NCI-H1436 (cell line): ENCODE measurements at places on chromosomes 5 and 9.

- no peak for DNase-seq
These were observed 177.9 kb upstream of the MAP3K1 start for GRCh38 chr5:56637321-56637920.

GRCh38 chr5:154892369-154892771, 33.9 kb downstream of the CNOT8 start:
- no peak for DNase-seq

- DNase-seq, result no peak
These were observed 22.6 kb downstream of the CNTFR start for GRCh38 chr9:34566972-34567371.

- DNase-seq, result no peak
These were observed 249.5 kb downstream of the MAN2A1 start for GRCh38 chr5:109939116-109939682.

- no peak for DNase-seq
These were observed 25.8 kb downstream of the ZBTB34 start for GRCh38 chr9:126886034-126886822.

GRCh38 chr5:79955941-79956670, 35.0 kb downstream of the MTX3 start:
- DNase-seq, result no peak

DNA sequence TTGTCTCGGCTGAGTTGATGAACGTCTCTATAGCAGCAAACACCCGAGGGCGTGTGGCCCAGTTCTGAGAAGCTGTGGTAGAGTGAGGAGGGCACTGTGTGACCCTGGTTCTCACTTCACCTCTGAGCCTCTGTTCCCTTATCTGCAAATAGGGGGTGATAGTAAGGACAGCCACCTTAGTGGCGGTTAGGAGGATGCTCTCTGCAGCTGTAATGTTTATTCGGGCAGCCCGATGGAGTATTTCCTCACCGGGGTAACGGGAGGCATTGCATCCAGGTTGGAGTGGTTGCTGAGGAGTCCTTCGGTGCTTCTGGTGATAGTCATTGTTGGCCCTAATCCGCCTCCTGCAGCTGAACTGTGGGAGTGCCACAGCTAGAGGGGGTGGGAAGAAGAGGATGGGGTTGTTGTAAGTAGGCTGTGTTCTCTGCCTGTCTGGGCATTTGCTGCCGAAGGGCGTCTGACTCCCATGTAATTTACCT, 13.9 kb downstream of the PRRC2B start:
- peak; percentile 14 for DNase-seq

DNA sequence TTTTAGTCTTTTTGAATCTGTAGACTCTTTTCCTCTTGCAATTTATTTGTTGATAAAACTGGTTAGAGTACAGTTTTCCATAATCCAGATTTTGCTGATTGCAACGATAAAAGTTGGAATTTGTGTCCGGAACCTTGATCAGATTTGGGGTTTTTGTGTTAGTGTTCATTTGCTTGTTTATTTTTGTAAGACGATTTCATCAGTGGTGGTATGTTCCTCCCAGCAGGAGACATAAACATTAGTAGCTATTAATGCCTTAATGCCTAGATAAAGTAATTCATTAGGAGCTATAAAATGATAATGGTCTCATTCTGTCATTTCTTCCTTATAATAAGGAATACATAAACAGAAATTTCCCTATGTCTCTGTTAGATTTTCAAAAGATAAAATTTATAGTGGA, 21.3 kb downstream of the RPS6 start:
- DNase-seq, result no peak

GRCh38 chr9:69122082-69122548, 52.0 kb upstream of the TJP2 start:
- peak; percentile 53 for DNase-seq

DNA sequence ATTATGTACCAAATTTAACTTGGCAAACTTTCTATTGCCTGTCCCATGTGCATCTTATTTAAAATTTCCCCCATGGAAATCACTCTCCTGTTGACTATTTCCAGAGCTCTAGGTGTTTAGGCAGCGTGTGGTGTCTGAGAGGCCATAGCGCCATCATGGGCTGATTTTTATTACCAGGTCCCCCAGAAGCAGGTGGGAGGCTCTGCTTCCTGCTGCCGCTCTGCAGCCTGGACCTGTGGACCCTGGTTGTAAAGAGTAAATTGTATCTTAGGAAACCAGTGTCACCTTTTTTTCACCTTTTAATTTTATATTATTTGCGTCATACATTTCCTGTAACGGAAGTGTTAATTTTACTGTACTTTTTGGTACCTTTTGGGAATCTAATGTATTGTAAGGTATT, 6.4 kb downstream of the HNRNPAB start:
- DNase-seq, result no peak

DNA sequence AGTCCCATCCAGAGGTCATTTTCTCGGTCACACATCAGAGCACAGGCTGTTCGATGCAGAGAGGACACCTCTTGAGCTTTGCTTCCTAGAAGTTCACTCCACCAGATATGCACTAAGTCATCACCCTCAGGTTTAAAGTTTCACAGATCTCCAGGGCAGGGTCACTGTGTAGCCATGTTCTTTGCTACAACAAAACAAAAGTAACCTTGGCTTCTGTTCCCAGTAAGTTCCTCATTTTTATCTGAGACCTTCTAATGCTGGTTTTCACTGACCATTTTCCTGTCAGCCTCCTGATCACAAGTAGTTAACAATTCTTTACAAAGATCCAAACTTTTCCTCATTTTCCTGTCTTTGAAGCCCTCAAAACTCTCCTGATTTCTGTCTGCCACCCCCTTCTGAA, 97.5 kb upstream of the CTSV start:
- DNase-seq, result no peak

DNA sequence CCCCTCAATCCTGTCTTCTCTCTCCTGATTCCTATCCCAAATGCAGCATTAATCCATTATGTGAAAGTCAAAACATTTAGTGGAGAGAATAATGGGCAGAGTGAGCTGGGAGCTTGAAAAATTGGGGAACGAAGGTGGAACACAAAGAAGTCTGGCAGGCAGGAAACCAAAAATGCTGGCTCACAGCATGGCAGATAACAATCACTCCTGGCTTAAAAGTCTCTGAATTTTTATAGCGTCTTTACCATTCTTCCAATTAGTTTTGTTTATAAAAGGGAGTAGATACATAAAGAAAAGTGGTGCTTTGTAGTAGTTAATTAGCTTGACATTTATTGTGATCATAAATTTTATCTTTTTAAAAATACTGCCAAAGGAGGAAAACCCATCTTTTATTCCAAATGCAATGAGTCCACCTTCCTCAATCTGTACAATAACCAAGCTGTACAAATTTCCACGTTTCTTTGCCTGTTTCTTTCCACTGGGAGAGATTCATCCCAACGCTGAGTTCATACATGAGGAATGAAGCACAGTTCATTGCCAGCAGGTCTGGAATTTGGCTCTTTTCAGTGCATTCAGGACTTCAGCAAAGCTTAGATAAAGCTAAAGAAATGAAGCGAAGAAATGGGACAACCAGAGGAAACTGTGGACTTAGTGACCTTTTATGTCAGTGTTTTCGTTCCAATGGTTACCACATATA, 174.7 kb downstream of the HMHB1 start:
- no peak for DNase-seq

DNA sequence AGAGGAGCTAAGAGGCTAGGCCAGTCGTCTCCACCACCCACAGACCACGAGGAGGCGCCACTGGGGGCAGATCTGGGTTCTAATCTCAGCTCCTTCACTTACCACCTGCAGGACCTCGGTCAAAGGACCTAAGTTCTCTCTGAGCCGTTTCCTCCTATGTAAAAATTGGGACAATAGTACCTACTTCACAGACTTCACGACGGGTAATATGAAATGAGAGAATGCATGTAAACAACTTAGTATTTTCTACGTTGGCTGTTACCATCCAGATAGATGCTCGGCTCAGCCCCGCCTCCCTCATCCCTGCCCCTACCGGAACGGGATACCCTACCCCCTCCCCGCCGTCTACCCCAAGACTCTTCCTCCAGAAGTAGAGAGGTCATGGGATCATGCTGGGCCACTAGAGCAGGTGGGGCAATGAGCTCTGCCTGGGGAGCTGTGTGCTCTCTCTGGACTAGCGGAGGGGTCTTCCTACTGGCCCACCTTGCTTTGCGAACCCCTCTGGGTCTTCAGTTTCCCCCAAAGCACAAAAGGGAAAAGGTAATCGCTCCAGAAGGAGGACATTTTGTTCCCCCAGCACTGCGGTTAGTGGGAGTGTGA, 541 bp downstream of the GNPDA1 start:
- no peak for DNase-seq

- DNase-seq, result no peak
These were observed 12.1 kb downstream of the NOL8 start for GRCh38 chr9:92312887-92313623.

GRCh38 chr9:4955836-4956235, 29.2 kb upstream of the JAK2 start:
- no peak for DNase-seq

GRCh38 chr9:70874451-70874850, 247.0 kb downstream of the TRPM3 start:
- no peak for DNase-seq

DNA sequence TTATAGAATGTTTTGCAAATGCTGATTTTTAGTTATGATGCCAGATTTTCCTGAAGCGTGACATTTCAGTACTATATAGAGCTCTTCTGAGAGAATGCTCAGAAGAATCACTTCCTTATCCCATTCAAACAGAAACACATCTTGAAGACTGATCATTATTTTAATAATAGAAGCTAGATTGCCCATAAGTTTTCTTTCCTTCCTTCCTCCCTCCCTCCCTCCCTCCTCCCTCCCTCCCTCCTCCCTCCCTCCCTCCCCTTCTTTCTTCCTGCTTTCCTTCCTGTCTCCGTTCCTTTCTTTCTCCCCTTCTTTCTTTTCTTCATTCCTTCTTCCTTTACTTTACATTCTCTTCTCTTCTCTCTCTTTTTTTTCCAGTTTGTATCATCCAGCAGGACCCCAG, 767.4 kb downstream of the IRX1 start:
- DNase-seq, result no peak

- no peak for DNase-seq
These were observed 99.4 kb upstream of the PTPN3 start for GRCh38 chr9:109597496-109597895.

- DNase-seq, result no peak
These were observed 21.9 kb upstream of the TNFSF15 start for GRCh38 chr9:114827641-114828302.

- DNase-seq, result no peak
These were observed 42.7 kb upstream of the NCS1 start for GRCh38 chr9:130129432-130130061.

DNA sequence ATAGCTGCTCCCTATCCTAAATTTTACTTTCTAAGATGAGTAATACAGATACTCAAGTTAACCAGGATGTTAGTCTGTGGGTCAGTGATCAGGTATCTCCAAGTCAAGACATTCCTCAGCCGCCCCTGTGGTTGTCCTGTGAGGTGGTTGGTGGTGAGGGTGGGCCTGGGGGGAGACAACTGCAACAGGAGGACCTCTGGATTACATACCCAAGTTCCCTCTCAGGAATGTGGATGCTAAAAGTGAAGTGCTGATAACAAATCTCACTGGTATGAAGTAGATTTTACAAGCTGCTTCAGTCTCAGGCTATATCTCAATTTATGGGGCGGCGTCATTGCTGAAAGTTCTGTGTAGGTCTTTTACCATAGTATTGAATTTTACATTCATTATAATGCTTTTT, 38.3 kb downstream of the SLC1A3 start:
- no peak for DNase-seq

DNA sequence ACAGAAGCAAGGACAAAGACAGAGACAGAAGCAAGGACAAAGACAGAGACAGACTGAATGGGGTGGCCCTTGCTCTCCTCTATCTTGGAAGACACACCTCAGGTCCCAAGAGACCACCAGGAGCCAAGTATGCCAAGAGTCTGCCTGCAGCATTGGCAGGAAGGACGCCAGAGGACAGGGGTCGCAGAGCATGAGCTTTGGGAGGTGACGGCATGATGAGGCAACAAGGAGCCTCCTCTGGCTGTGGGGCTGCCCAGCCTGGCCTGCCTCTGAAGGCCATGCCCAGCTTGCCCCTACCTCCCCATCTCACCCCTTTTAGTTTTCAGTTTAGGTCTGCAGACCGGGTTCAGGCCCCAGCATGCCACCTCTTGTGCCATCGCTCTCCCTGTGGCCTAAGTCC, 17.6 kb downstream of the PDGFRB start:
- DNase-seq, result no peak

- DNase-seq, result no peak
These were observed 82.2 kb downstream of the MRPS27 start for GRCh38 chr5:72237879-72238278.

DNA sequence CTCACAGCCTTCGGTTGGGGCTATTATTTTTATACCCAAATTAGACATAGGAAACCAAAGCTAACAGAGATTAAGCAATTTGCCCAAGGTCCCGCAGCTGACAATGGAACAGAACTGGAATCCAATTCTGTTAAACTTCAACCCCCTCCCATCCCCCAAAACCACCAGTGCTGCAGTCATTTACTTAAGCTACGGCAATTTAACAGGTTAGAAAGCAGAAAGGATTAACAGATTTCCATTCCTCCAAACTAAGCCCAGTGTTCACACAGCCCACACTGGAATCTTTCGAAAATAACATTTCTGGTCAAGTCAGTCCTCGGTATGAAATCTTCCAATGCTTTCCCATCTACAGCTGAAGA, 1023.1 kb upstream of the DMAC1 start:
- DNase-seq, result no peak

GRCh38 chr5:123286891-123287290, 136.3 kb downstream of the CEP120 start:
- no peak for DNase-seq

DNA sequence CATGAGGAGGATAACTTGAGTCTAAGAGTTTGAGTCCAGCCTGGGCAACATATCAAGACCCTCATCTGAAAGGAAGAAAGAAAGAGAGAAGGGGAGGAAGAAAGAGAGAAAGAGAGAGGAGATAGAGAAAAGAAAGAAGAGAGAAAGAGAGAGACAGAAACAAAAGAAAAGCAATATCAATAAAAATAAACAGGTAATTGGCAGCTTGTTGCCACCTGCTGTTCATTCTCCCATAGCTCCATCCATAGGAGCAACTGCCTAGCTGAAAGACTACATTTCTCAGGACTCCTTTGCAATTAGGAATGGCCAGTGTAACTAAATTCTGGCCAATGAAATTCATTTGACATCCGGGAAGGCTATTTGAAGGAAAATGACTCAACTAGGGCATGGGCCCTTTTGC, 4.6 kb upstream of the TTC39B start:
- no peak for DNase-seq

GRCh38 chr5:116359592-116359991, 215.0 kb downstream of the SEMA6A start:
- DNase-seq, result no peak

GRCh38 chr9:104856413-104856941, 71.5 kb downstream of the ABCA1 start:
- peak; percentile 85 for DNase-seq
